ENCODE measurements at places on chromosomes 5 and 9.
A peak's percentile ranks its signal among the peaks of the same experiment; 100 is the strongest.

DNA sequence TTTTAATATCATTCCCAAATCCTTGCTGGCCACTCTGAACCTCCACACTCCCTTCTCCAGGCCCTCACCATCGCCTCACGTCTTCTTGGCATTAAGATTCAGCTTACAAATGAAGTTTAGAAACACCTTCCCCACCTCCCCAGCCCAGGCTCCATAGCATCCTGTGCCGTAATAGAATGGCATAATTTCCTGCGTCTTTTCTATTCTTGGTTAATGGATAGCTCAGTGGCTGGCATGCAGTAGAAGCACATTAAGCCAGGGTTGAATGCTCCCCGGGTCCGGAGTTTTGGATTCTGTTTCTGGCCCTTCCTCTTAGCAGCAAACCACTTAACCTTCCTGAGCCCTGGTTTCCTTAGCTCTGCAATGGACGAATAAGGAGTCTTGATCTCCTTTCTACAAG is 13.8 kb downstream of the WWC1 start:
- H3K4me3 ChIP-seq: no peak overlapping the region
- H3K27me3 ChIP-seq: peaks cover 3% of the 10 kb centered on the region
- no peak overlapping the region for H3K27ac ChIP-seq
- no peaks in the 10 kb centered on the region for H3K36me3 ChIP-seq

- no peak overlapping the region for H3K4me3 ChIP-seq
- H3K27me3 ChIP-seq: no peaks in the 10 kb centered on the region
- no peak overlapping the region for H3K27ac ChIP-seq
- no peak for DNase-seq
- peaks cover 8% of the 10 kb centered on the region for H3K4me1 ChIP-seq
- no peaks in the 10 kb centered on the region for H3K36me3 ChIP-seq
These were observed 102.9 kb downstream of the FRMD3 start for GRCh38 chr9:83435301-83435700.

GRCh38 chr5:94524841-94525697 is 93.3 kb downstream of the KIAA0825 start:
- no peaks in the 10 kb centered on the region for H3K36me3 ChIP-seq
- no peaks in the 10 kb centered on the region for H3K27me3 ChIP-seq
- DNase-seq: no peak
- no peak overlapping the region for H3K4me3 ChIP-seq
- H3K27ac ChIP-seq: no peak overlapping the region

DNA sequence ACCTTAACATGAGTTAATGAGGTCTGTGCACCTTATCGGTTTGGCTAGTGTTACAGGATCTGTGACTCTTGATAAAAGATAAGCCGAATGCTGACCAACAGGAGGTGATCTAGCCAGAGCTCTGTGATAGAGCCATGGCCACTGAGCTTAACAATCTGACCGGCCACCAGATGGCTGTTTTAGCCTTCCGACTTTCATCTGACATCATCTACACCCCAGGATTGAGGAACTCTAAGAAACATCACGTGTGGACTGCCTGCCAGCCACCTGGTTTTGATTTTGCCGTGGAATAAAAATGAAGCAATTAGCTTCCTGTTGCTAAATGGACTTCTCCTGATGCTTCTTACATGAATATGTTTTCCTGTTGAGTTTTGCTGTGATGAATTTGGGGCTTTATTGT is 281.3 kb downstream of the CEMIP2 start:
- peaks cover 11% of the 10 kb centered on the region for H3K4me1 ChIP-seq
- H3K36me3 ChIP-seq: no peaks in the 10 kb centered on the region
- no peak overlapping the region for H3K4me3 ChIP-seq
- no peaks in the 10 kb centered on the region for H3K27me3 ChIP-seq
- DNase-seq: no peak
- no peak overlapping the region for H3K27ac ChIP-seq

GRCh38 chr5:171418316-171418981 is 998 bp upstream of the FGF18 start:
- DNase-seq: peak; percentile 87
- peaks cover 37% of the 10 kb centered on the region for H3K27me3 ChIP-seq
- H3K4me1 ChIP-seq: peaks cover 14% of the 10 kb centered on the region
- H3K36me3 ChIP-seq: peaks cover 12% of the 10 kb centered on the region
- H3K27ac ChIP-seq: no peak overlapping the region

DNA sequence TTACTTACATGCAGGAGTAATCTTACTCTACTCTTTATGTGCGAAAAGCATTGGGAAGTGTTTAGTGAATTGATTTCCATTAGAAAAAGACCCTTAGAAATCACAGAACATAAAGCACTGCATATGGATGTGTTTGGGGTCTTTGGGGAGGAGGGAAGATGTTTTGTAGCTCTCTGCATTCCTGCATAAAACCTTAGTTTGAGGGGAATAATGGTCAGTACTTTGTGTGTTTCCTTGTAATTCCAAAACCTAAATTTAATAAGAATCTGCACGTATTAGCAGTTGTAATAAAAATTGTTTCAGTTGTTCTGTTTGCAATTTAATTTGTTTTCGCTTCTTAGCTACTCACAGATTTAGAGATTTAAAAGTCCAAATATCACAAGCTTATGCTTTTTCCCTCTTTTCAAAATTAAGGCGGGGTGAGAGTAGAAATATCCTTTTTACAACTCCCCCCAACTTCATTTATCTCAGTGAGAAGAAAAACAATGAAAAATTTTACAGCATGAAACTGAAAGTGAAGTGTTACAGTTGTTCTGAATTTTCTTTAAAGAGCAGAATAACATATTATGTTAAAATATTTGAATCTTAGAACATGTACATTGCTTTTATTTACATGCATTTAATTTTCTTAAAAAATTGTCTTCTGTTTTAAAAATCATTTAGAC is 143.8 kb downstream of the SMARCA2 start:
- no peak for DNase-seq
- no peaks in the 10 kb centered on the region for H3K36me3 ChIP-seq
- no peaks in the 10 kb centered on the region for H3K27me3 ChIP-seq

DNA sequence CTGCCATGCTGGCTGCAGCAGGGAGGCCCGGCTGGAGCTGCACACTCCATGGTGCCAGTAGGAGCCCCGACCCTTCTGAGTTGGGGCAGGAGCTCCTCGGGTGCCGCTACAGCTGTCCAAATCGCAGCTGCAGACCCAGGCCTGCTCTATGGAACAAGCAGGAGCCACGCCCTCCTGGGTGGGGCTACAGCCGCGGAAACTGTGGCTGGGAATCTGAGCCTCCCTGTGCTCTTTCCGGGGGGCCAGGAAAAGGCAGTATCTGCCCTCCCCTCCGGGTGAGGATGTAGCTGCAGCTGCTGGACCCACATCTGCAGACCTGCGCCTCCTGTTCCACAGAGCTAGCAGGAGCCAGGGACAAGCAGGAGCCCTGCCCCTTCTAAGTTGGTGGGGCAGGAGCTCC is 278.9 kb upstream of the ACTBL2 start:
- no peaks in the 10 kb centered on the region for H3K27me3 ChIP-seq
- no peaks in the 10 kb centered on the region for H3K4me1 ChIP-seq
- no peaks in the 10 kb centered on the region for H3K36me3 ChIP-seq
- no peak overlapping the region for H3K4me3 ChIP-seq

GRCh38 chr9:97596906-97597305 is 36.3 kb downstream of the TSTD2 start:
- H3K27me3 ChIP-seq: no peaks in the 10 kb centered on the region
- no peak for DNase-seq
- no peak overlapping the region for H3K27ac ChIP-seq
- H3K4me1 ChIP-seq: no peaks in the 10 kb centered on the region
- peaks cover 27% of the 10 kb centered on the region for H3K36me3 ChIP-seq
- no peak overlapping the region for H3K4me3 ChIP-seq

GRCh38 chr5:34467436-34467835 is 188.7 kb upstream of the RAI14 start:
- H3K27me3 ChIP-seq: no peaks in the 10 kb centered on the region
- no peaks in the 10 kb centered on the region for H3K36me3 ChIP-seq
- H3K4me3 ChIP-seq: no peak overlapping the region
- H3K27ac ChIP-seq: no peak overlapping the region
- DNase-seq: no peak
- no peaks in the 10 kb centered on the region for H3K4me1 ChIP-seq

- peaks cover 30% of the 10 kb centered on the region for H3K4me1 ChIP-seq
- H3K27me3 ChIP-seq: no peaks in the 10 kb centered on the region
- H3K36me3 ChIP-seq: no peaks in the 10 kb centered on the region
- H3K27ac ChIP-seq: no peak overlapping the region
- no peak for DNase-seq
- no peak overlapping the region for H3K4me3 ChIP-seq
These were observed 11.4 kb upstream of the ARSI start for GRCh38 chr5:150313921-150314716.

GRCh38 chr9:128153060-128153946 is 4.0 kb downstream of the LCN2 start:
- no peak overlapping the region for H3K4me3 ChIP-seq
- no peaks in the 10 kb centered on the region for H3K27me3 ChIP-seq
- no peak for DNase-seq
- H3K27ac ChIP-seq: no peak overlapping the region
- H3K36me3 ChIP-seq: no peaks in the 10 kb centered on the region

- peaks cover 4% of the 10 kb centered on the region for H3K4me1 ChIP-seq
- DNase-seq: no peak
- no peak overlapping the region for H3K4me3 ChIP-seq
- H3K27me3 ChIP-seq: no peaks in the 10 kb centered on the region
These were observed 280.8 kb downstream of the FANCC start for GRCh38 chr9:95036676-95037075.

DNA sequence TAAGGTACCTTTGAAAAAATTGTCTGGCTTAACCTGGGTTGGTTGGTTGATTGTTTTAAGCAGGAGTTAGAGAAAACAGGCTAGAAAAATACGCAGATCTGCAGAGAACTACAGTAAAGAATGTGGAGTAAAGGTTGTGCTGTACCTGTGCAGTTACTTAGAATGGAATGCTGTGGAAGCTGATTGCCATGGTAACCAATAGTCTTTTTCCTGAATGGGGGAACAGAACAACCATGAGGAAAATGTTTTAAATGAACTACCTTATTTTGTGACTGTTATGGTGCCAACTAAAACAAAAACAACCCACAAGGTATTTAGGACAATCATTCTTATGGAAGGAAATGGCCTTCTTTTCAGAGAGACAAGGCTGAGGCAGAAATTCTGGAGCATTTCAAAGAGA is 4.8 kb upstream of the HOMER1 start:
- H3K36me3 ChIP-seq: no peaks in the 10 kb centered on the region
- DNase-seq: no peak
- H3K27me3 ChIP-seq: no peaks in the 10 kb centered on the region
- H3K4me3 ChIP-seq: no peak overlapping the region
- peaks cover 4% of the 10 kb centered on the region for H3K4me1 ChIP-seq

DNA sequence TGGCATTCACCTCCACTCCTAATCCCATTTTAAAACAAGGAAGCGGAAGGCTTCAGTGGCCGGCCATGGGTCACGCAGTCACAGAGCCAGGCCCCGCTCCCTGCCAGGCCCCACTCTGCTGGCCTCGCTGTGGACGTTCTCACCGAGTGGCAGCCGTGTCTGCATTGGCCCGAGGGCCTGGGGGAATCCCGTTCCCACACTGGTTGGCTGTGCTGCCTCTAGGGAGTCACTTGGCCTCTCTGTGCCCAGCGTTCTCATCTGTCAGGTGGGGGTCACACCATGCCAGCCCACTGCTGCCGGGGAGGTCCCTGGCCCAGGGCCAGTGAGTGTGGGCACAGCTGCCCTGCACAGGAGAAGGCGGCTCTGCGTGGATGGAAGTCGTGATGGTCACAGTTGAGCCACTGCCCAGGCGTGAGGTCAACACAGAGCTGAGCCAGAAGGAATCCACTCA is 13.4 kb upstream of the SLC9A3 start:
- no peaks in the 10 kb centered on the region for H3K27me3 ChIP-seq
- peaks cover 24% of the 10 kb centered on the region for H3K4me1 ChIP-seq
- H3K36me3 ChIP-seq: no peaks in the 10 kb centered on the region
- DNase-seq: no peak
- no peak overlapping the region for H3K4me3 ChIP-seq

DNA sequence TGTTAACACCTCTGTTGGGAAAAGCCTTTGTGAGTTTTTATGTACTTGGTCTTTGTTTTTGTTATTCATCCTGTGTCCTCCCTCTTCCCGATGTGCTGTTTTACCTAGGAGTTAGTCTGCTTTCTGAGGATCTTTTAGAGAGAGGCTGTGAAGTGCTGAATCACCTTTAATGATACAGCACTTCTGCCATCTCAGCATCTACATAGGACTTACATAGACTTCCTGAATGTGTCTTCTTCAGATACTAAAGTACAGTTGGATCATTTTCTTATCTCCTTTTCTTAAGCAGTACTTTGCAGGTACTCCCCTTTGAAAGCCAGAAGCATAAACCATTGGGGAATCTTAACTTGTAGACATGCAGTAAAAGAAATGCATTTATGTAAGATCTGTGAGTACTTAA is 31.5 kb downstream of the OTULIN start:
- H3K4me3 ChIP-seq: no peak overlapping the region
- DNase-seq: no peak
- H3K27ac ChIP-seq: no peak overlapping the region
- no peaks in the 10 kb centered on the region for H3K4me1 ChIP-seq
- H3K36me3 ChIP-seq: peaks cover 21% of the 10 kb centered on the region

- no peak overlapping the region for H3K27ac ChIP-seq
- H3K4me3 ChIP-seq: no peak overlapping the region
- no peaks in the 10 kb centered on the region for H3K27me3 ChIP-seq
These were observed 7.7 kb downstream of the RALGDS start for GRCh38 chr9:133113163-133113948.

- peak overlapping the region; percentile 61 for H3K27ac ChIP-seq
- no peaks in the 10 kb centered on the region for H3K27me3 ChIP-seq
- H3K4me3 ChIP-seq: no peak overlapping the region
- H3K36me3 ChIP-seq: no peaks in the 10 kb centered on the region
These were observed 79.0 kb downstream of the SPRY4 start for GRCh38 chr5:142245786-142246185.

DNA sequence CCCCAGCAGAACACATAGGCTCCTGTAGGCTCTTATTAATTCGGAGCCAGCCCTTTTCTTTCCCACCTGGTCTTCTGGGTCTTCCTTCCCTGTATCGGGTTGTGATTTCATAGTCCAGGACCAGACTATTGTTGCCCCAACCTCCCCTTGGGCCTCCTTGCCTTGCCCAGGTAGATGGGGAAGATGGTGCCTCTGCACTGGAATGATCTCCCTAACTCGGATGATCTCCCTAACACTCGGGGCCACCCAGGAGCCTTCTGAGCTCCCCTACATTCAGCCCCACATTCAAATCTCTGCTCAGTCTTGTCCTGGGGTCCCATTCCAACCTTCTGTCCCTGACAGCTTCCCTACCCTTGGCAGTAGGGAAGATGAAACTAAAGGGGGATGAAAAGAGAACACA is 2.7 kb upstream of the IRF1 start:
- H3K27ac ChIP-seq: no peak overlapping the region
- peaks cover 6% of the 10 kb centered on the region for H3K27me3 ChIP-seq
- H3K4me3 ChIP-seq: no peak overlapping the region
- H3K4me1 ChIP-seq: peaks cover 18% of the 10 kb centered on the region

GRCh38 chr9:107487521-107488374 is 1.8 kb downstream of the KLF4 start:
- H3K36me3 ChIP-seq: no peaks in the 10 kb centered on the region
- H3K4me3 ChIP-seq: no peak overlapping the region
- peaks cover 73% of the 10 kb centered on the region for H3K27me3 ChIP-seq
- H3K27ac ChIP-seq: no peak overlapping the region
- peak; percentile 69 for DNase-seq
- H3K4me1 ChIP-seq: peaks cover 5% of the 10 kb centered on the region
